ENCODE measurements at places on chromosomes 5 and 9. TPM values are rescaled to one million over a fixed set of nuclear protein-coding genes. Genes with fewer than 3 reads are reported as not detected.

Gene CD14
- 0.39 TPM for total RNA-seq

- no peaks in the 10 kb centered on the region for H3K36me3 ChIP-seq
- peaks cover 4% of the 10 kb centered on the region for H3K27me3 ChIP-seq
- no peak for DNase-seq
- no peak overlapping the region for H3K4me3 ChIP-seq
- H3K4me1 ChIP-seq: peaks cover 25% of the 10 kb centered on the region
Measured at GRCh38 chr5:95843733-95844223, 21.3 kb upstream of the GLRX start.

Gene DBH
- not detected for total RNA-seq

- no peak for DNase-seq
- no peaks in the 10 kb centered on the region for H3K4me1 ChIP-seq
- H3K36me3 ChIP-seq: no peaks in the 10 kb centered on the region
- H3K27me3 ChIP-seq: no peaks in the 10 kb centered on the region
- no peak overlapping the region for H3K27ac ChIP-seq
Measured at GRCh38 chr5:29169886-29170285, 2023.6 kb upstream of the CDH6 start.

- DNase-seq: no peak
- H3K27me3 ChIP-seq: no peaks in the 10 kb centered on the region
- no peaks in the 10 kb centered on the region for H3K36me3 ChIP-seq
- H3K27ac ChIP-seq: no peak overlapping the region
- peaks cover 1% of the 10 kb centered on the region for H3K4me1 ChIP-seq
Measured at GRCh38 chr9:93207326-93207814, 23.4 kb downstream of the WNK2 start.

DNA sequence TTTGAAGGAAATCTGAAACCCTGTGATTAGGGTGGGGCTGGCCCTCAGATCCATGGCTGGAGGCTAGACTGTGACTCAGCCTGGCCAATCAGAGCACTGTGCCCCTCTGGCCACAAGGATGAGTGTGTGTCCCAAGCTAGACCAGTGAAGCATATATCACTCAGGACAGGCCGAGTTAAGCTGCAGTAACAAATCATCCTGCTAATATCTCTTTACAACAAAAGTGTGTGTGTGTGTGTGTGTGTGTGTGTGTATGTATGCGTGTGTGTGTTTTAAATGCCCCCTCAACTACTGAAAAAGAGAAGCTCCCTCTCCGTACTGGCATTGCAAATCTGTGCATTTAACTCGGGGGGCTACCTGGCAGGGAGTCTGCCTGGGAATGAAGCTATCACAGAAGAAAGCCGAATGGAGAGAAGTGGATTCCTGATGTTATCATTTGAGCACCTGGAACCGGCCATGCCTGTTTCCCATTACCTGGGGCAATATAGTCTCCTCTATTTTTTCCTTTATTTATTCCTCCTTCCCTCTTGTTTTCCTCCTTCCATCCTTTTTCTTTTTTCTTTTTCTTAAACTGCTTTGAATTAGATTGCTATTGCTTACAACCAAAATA is 25.6 kb downstream of the STC2 start:
- H3K4me3 ChIP-seq: no peak overlapping the region
- peaks cover 2% of the 10 kb centered on the region for H3K4me1 ChIP-seq
- peaks cover 25% of the 10 kb centered on the region for H3K27me3 ChIP-seq
- H3K27ac ChIP-seq: no peak overlapping the region
